Body of pancreas (tissue), 4 donors: ENCODE measurements at places on chromosomes 7 and 10.

DNA sequence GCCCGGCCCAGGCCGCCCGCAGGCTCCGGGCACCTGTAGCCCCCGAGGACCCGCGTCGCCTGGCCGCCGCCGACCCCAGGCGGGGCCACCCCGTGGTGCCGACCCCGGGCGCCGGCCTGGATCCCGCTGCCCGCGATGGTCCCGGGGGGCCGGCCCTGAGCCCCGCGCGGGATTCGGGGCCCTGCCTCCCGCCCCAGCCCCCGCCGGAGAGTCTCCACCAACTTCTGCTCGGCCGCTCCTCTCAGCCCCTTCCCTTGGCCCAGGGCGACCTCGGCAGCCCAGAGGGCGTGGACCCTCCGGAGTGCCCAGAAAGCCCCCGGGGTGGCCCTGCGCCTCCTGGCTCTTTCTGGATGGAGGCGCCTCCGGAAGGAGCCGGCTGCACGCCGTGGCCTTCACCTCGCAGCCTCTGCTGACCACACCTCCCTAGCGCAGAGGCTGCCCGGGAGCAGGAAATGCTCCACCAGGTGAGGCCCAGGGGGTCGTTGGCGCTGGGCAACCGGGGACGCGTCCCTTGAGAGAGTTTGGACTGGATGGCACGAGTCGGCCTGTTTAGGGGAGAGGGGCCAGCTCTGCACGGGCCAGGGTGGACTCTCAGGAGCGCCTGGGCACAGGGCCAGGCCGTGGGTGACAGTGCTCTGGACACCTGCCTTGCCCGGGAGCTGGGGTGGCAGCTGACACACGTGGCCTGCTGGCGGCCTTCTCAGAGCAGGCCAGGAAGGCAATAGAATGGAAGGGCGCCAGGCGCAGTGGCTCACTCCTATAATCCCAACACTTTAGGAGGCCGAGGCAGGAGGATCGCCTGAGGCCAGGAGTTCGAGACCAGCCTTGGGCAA is 529 bp downstream of the ZNF853 start:
- peak; percentile 83 for DNase-seq

- no peak for DNase-seq
Observed at GRCh38 chr7:158324397-158325360, 262.9 kb downstream of the PTPRN2 start.

- DNase-seq = no peak
Observed at GRCh38 chr10:122001698-122002097, 12.7 kb downstream of the TACC2 start.

DNA sequence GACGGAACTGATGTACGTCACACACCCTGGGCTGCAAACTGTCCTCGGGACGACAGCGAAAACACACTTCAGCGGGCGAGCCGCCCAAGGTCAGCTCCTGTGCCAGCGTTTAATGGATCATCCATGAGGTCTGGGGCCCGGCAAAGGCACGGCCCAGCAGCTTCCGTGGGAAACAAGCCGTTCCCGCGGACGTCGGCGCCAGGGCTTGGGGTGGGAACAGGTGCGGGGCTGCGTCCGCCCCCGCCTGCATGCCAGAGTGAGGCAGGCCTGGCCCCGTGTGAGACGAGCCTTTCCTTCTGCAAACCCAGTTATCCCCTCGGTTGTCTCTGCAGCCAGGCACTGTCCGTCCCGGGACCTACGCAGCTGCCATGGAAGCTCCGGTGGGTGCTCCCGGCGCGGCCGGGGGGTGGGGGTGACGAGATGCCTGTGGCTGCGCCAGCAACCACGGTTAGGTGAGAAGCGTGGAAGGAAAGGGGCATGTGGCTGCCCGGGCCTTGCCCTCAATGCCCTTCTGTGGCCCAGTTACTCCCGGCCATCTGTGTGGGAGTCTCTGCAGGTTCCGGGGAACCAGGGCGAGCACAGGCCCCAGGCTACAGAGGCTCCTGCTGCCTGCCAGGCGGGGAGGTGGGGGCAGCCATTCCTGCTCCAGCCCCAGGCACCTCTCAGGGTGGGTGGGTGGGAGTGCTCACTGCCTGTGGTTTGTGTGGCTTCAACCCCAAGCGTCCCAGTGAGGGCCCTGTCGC is 42.2 kb upstream of the PDGFA start:
- peak; percentile 92 for DNase-seq

GRCh38 chr10:26491276-26491675 is 53.1 kb downstream of the APBB1IP start:
- DNase-seq = no peak

DNA sequence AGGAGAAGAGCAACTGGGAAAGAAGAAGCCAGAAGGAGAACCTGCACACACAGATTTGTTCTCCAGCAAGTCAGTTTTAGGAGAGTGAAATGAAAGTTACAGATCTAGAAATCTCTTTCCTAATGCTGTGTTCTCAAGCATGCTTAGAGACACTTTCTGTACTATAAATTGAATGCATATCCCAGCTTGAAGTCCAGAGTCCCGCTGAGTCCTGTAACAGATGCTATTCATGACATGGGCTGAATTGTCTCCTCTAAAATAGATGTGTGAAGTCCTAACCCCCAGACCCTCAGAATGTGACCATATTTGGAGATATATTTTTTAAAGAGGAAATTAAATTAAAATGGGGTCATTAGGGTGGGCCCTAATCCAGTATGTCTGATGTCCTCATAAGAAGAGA is 46.9 kb upstream of the GJD4 start:
- DNase-seq = no peak

GRCh38 chr7:39069031-39069430 is 91.3 kb downstream of the POU6F2 start:
- no peak for DNase-seq

- DNase-seq = no peak
Observed at GRCh38 chr10:129168660-129169059, 298.4 kb upstream of the MGMT start.

GRCh38 chr10:34177445-34177844 is 637.7 kb downstream of the PARD3 start:
- no peak for DNase-seq

- DNase-seq = no peak
Observed at GRCh38 chr10:63935705-63936104, 414.5 kb downstream of the REEP3 start.

GRCh38 chr7:43260980-43261878 is 148.8 kb downstream of the HECW1 start:
- DNase-seq = peak; percentile 67
